C1 segment of cervical spinal cord (tissue), 14 donors: ENCODE measurements at places on chromosomes 16 and 17.
A peak's percentile ranks its signal among the peaks of the same experiment; 100 is the strongest.

DNA sequence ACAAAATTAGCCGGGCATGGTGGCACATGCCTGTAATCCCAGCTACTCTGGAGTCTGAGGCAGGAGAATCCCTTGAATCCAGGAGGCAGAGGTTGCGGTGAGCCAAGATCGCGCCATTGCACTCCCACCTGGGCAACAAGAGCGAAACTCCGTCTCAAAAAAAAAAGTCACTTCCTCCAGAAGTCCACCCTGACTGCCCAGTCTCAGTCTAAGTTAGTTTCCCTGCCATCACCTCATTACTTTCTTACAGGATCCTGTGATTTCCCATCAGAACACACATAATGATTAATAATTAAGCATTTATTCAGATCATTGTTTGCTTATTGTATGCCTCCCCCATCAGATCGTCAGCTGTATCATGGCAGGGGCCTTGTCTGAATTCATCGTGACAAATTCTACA lies 31.6 kb downstream of the ABCC3 start:
- no peak for DNase-seq

DNA sequence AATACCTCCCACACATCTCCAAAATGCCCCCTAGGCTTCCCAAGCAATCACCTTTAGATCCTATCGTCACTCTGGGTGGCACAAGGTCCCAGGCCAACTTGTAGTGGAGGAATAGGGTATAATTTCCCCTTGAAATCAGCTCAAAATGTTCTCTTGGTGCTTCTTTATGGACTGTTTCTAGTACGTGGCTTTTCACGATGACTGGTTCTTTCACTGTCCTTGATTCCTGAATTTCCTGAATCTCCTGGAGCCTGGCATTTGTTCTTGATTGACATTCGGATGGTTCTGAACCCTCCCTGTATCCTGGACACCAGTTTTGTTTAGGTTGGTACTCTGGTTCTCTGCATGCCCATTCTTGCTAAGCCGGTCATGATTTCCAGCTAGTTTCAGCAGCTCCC lies 6.9 kb upstream of the VPS53 start:
- no peak for DNase-seq

GRCh38 chr17:76612977-76613851 lies 27.6 kb upstream of the ST6GALNAC2 start:
- DNase-seq: no peak

- no peak for DNase-seq
Observed at GRCh38 chr17:27906226-27906580, 13.0 kb upstream of the LYRM9 start.

DNA sequence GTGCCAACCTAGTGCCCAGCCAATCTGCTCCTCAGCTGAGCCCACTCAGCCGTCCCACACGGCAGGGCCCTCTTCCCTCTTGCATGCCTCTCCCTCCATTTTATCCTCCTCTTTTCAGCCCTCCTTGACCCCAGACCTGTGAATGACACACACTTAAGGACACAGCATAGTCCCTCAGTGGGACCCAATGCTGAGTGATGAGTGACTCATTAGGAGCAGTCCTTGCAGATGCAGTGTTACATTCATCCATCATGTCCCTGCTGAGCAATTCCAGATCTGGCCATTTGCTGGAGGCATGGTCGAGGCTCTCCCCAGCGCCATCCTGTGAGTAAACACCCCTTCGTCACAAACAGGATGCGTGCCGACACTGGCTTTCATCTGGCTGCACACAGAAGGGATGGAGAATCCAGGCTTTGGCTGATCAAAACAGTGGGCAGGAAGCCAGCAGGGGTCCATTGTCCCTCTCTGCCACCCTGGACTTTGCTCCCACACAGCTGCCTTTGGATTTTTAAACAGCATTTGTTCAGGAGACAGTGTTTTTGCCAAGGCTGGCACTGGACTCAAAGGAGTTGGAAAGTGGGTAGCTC lies 122.6 kb downstream of the AXIN2 start:
- DNase-seq: peak; percentile 26

DNA sequence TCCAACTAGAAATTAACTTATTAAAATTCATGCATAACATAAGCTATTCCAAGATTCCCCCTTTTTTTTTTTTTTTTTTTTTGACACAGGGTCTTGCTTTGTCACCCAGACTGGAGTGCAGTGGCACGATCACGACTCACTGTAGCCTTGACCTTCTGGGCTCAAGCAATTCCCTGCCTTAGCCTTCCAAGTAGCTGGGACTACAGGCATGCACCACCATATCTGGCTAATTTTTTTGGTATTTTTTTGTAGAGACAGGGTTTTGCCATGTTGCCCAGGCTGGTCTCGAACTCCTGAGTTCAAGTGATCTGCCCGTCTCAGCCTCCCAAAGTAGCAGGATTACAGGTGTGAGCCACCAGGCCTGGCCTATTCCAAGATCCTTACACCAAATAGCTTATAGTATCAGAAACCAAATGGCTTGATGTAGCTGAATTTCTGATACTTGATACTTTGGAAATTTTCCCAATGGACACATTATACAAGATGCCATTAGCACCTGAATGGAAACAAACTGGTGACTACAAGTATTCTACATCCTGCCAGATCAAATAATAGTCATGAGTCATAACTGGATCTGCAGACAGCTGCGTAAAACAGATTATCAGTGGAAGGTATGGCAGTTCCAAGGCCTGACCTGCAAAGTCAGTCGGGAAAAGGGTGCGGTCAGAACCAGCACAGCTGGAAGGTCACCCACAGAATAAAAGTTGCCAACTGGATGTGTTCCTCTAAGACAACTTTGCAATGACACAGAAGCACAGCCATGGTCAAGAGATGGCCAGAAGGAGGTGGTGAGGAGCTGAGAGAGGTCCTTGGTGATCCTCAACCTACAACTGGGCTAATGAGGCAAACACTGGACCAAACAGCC lies 14.5 kb downstream of the TUBG1 start:
- no peak for DNase-seq

DNA sequence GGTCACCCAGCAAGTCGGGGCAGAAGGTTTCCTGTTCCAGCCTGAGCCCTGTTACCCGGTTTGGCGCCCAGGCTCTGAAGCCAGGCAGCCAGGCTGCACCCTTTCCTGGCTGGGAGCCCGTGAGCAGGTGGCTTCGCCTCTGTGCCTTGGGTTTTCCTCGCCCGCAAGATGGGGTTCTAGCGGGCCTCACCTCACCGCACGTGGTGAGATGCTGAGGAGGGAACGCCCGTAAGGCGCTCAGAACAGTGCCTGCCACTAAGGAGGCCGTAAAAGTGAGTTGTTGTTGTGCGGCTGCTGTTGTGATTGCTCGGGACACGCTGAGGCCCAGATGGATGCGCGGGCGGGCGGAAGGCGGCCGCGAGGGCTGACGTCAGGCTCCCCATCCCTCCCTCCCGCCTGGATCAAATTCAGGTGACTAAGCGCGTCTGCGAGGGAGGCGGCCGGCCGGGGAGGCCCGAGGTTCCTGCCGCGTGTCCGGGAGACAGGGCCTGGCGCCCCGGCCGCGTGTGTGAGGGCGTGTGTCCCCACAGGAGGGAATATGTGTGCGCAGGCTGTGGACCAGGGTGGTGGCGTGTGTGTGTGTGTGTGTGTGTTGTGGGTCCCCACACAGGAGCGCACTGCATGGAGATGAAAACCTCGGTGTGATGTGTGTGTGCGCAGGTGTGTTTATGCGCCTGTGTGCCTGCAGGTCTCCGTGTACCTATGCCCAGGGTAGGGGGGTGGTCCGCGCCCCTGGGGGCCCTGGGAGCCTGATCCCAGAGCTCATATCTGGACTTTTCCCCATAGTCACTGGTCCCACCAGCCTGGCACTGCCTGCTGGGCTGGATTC lies 4.3 kb downstream of the CAMKK1 start:
- no peak for DNase-seq

GRCh38 chr17:69501591-69502468 lies 87.3 kb downstream of the MAP2K6 start:
- peak; percentile 7 for DNase-seq

GRCh38 chr16:31033709-31034492 lies 543 bp downstream of the STX4 start:
- peak; percentile 84 for DNase-seq

DNA sequence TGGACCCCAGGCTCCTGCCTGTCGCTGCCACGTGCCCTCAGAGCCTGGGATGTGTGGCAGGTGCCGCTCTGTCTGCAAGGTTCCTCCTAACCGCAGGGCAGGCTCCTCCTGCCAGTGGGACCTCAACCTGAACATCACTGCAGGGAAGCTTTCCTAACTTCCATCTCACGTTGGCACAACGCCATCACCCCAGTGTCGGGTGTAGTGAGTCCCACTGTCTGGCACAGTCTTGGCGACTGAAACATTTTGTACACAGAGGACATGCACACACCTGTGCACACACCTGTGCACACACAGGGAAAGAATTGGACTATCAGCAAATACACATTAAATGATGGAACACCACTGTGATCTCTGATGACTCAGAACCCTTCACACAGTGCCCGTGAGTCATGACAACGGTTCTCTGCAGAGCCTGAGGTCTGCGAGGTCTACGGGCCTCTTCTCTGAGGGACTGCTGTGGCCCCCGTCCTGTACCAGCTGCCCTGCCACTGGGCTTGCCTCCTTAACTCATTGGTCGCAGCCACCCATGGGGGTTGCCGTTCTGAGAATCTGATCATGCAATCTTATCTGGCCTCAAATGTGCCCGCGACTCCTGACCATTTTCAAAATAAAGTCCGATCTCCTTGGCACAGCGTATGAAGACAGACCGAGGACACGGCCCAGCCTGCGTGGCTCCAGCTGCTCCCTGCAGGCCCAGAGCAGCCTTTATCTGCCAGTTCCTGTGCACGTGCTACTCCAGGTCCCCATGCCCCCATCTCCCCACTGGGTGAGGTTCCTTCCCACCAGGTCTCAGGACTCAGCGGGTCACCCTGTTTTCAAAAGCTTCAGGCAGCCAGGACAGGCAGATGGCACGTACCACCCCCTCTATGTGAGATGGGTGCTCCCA lies 7.6 kb downstream of the CCDC57 start:
- no peak for DNase-seq

DNA sequence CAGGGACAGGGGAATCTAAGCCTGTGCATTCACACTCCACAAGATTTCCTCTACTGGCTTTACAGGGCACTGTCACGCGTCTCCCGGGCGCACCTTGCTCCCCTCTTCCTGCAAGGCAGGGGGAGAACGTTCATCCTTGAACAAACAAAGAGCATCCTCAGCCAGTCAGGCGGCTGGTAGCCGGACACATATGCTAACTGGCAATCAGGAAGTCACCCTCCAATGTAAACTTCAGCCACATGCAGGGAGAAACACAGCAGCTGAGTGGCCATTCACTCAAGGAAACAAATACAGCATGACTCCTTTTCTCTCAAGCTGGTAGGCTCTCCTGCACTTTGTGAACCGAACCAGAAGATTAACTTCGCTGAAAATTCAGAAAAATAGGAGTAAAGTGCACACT lies 10.8 kb upstream of the HSBP1 start:
- no peak for DNase-seq
